NCI-H460 (cell line): ENCODE measurements at places on chromosomes 5 and 9. TPM values are rescaled to one million over a fixed set of nuclear protein-coding genes. Genes with fewer than 3 reads are reported as not detected.

GRCh38 chr9:6757132-6757455 is 679 bp upstream of the KDM4C start:
- peak; percentile 57 for DNase-seq

DNA sequence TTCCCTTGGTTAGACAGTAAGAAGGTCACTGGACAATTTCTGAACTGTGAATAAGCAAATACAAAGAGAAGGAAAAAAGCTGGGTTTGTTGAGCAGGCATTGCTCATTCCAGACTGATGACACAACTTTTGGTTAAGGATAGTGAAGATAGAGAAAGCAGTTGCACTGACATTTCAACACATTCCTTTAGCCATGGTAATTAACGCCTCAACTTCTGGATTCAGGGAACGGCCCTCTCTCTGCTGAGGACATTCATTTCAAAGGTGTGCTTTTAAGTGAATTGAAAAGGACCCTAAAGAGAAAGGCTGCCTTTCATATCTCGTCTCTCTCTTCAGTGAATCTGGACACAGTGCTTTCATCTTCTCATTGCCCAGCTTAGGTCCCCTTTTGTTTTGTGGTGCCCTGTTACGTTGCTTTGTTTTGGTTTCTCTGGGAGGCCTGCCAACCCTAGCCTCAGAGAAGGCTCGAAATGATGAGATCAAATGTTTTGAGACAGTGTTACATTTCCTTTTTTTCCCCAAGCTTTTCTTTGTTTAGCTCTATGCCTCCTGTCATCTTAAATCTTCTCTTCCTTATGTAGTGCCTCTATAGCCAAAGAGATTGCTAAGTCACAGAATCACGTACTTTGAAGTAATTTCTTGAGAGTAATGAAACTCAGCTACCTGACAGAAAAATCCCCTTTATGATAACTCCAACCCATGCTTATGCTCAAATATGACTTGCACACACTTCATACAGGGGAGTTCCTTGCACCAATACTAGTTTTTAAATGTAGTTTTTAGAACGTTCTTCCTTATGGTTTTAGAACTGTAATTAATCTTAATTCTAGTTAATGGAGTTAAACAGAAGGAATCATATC is 94.4 kb upstream of the IFNE start:
- DNase-seq, result peak; percentile 58

DNA sequence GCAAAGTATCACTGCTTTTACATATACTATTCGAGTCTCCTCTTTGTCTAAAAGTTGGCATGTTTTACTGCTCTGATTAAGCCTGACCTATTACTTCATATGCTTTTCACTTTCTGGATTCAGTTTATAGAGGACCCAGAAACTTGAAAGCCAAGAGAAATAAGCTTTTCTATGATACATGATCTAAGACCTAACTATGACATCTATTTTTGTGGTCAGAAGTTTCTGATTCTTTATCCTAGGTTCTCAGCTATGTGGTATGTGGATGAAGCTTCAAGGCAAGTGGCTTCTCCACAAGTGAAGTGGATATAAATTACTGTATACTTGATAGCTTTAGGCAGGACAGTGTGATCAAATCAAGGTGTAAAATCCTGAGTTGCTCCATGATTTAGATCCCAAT is 6.3 kb downstream of the EDIL3 start:
- no peak for DNase-seq

GRCh38 chr5:96649251-96649662 is 12.9 kb upstream of the CAST start:
- peak; percentile 62 for DNase-seq

The IFNA21 gene
- not detected in 2 replicates for total RNA-seq

The C5orf52 gene
- total RNA-seq, result not detected in 2 replicates

The FGFR4 gene
- total RNA-seq, result 2.1 and 2.4 TPM in 2 replicates

The ADAMTS2 gene
- total RNA-seq, result not detected in 2 replicates

The CCNI2 gene
- total RNA-seq, result not detected in 2 replicates

The SELENOP gene
- total RNA-seq, result 2.6 and 4.5 TPM in 2 replicates
